ENCODE measurements at places on chromosomes 7 and 10. TPM values are rescaled to one million over a fixed set of nuclear protein-coding genes. Genes with fewer than 3 reads are reported as not detected.

DNA sequence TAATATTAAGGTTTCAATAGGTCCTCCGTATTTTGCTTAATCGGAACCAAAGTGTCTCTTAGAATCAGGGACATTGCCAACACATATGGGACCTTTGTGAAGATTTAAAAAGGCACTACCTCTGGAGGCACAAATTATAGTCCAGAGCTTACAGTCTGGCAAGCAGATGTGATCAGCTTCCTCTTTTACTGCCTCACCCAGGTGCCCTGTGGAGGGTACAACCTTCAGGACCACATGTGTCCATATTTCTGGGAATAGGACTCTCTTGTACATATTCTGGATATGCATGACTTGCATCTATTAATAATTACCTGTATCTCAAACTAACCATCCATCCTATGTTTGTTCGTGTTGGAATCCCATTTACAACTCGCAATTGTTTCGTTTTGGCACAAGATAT is 60.0 kb downstream of the HGF start:
- no peak for DNase-seq

DNA sequence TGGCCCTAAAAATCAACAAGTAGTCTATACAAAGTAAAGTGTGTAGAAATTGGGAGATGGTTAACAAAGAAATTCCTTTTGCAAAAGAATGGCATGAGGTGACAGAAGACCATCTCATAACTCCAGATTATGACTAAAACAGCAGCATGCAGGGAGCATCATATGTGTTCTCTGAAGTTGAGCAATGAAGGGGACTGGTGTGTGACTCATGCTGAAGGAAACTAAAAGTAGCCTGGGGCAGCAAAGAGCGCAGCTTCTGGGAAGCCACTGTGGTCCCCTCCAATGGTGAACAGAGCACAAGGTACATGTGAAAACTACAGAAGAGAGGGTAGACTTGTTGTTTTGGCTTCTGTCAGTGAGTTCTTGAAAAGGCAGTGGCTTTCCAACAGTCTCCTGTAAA is 133.4 kb downstream of the MACC1 start:
- DNase-seq, result no peak

DNA sequence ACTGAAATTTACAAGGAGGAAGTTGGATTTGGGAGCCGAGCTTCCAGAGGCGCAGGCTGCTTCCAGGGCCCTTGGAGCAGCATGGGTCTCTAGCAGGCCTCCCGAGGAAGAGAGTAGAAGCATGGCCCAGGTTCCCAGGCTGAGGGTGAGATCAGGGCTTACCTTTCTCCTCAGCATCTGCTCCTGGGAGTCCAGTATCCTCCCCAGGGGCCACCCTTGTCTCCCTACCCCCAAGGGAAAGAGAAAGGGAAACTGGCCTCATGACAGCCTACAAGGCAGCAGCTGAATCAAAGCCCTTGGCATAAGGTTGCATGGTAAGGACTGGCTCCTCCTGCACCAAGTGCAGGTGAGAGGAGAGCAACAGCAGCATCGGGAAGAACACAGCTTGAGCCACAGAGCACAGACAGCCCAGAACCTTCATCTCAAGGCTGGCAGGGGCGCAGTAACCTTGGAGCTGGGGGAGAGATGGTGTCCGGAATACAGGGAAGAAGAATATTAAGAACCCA is 114.5 kb downstream of the MARCHF5 start:
- no peak for DNase-seq

- DNase-seq, result no peak
Measured at GRCh38 chr7:8480527-8480926, 47.1 kb downstream of the NXPH1 start.

DNA sequence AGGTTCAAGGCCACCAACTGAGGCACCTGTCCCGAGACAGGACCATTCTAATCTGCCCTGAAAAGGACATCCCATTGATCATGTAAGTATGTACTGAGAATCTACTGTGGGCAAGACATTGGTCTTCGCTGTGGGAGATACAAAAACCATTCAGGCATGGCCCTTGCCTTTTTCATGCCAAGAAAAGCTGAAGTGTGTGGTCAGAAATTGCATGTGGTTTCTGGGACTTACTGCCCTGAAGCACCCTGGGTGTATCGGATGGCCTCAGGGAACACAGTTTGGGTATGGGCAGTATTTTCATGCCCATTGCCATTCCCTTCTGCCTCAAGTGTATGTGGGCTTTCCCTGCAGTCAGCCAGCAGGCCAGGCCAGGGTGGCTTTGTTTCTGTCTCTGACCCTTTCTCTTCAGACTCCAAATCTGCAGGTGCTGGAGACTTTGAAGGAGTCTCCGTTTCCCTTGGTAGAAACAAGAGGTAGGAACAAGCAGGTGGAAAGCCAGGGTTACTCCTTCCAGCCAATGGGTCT is 285.7 kb downstream of the ZEB1 start:
- no peak for DNase-seq

DNA sequence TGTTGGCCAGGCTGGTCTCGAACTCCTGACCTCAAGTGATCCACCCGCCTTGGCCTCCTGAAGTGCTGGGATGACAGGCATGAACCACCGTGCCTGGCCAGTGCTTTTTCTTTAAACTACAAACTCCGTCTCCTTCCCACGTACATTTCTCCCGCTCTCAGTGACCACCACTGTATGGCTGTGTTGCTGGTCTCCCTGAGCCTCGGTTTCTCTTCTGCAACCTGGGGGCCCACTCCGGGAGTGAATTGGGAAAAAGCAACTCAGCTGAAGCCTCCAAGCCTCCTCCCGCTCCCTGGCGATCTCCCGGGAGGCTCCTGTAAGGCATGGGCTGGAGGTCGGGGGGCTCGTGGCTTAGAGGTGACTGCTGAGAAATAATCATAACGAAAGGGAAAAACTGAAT is 136.3 kb downstream of the ELFN1 start:
- DNase-seq, result no peak

DNA sequence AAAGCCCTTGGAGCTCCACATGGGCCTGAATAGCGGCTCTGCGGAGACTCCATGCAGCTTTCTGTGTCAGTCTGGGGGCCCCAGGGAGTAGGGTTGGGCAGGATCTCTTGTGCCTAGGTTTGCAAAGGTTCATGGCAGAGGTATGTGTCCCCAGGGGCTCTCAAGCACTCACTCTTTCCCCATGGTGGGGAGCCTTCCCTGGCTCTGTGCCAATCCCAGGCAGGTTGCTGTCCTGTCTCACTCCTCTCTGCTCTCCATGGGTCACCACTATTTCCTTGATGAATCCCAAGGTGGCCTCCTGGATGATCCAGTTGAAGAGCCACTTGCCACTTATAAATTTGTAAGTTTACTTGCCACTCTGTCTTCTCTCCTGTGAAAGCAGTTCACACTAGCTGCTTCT is 238.4 kb downstream of the CCDC7 start:
- no peak for DNase-seq

- DNase-seq, result no peak
Measured at GRCh38 chr7:25148772-25149575, 23.9 kb upstream of the CYCS start.

DNA sequence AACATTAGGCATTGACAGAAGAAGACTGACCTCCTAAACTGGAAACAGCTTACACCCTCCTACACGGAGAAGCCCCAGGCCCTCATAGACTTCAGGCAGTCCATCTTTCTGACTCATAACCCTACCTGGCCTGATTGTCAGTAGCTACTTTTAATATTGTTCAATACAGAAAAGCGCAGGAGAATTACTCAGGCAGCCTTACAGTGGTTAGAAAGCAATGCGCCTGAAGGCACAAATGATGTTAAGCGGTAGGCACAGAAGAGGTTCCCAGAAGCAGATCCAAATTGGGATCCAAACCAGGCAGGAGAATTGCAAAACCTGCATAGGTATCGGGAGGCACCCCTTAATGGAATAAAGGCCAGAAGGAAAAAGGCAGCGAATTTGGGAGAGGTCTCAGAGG is 5.4 kb upstream of the CYREN start:
- no peak for DNase-seq

DNA sequence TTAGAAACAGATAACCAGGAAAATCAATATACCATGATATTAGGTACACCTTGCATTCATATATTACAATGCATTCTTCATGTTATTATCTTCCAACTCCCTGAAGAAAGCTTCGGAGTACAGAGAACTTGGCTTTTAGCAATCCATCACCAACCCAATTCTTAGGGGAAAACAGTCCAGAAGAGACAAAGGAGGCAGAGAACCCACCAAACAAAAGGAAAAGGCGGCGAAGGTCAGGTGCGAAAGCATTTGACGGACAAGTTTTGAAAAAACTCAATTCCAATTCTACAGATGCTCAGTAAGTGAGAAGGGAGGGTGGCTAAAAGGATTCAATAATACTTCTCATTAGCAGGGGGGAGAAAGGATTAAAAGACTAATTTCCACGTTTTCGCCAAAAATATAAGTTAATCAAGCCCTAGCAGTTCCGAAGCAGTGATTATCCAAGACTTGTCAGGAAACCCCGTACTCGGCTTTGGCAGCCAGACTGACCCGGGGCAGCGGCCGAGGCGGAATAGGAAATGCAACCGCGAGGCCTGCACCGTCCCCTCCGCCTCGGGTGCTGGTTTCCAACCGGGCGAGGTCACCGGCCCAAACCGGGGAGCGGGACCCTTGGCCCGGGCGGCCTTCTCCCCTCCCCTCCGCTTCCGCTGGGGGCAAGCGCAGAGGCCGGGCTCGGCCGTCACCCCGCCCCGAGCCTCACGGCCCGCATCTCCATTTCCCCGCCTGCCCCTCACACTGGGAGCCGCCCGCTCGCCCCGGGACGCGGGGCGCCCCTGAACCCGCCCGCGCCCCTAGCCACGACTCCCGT is 747 bp downstream of the GDI2 start:
- DNase-seq, result peak; percentile 65

DNA sequence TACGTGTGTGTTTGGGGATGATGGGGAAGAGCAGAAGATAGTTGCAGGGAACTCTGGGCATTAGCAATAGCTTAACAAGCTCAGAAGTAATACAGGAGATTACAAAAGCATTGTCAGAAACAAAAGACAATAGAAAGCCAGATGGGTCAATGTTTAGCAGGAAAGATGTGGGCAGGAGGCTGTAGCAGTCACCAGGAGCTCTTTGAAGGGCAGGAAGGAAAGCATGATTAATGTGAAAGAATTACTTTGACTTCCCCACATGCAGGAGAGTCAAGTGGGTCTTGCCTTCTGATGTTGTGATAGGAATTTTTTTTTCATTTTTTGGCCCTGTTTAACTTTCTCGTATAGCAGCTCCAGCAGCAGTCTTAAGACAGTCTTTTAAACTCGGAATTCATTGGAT is 6.0 kb upstream of the SMNDC1 start:
- DNase-seq, result no peak

DNA sequence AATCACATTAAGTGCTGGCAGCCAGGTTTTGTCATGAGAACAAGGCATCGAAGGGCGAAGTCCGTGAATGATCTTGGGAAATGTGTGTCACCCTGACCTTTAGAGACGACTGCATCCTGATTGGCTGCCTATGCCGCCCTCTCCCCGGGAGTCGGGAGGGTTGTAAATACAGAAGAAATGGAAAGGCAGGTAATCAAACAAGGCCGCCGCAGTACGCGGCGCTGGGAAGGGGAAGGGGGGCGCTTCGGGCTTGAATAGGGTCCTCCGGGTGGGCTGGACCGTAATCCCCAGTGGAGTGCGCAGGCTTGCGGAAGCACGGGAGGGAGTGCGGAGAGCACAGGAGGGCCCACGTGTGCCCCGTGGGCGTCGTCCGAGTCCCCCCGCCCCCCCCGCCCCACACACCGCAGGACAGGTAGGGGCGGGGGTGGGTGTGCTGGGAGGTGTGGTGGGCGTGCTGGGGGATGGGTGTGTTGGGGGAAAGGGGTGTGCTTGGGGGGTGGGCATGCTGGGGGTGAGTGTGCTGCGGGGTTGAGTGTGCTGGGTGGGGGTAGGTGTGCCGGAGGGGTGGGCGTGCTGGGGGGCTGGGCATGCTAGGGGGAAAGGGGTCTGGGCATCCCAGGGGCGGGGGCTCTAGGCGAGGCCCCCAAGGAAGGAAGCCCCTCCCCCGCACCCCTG is 169.4 kb downstream of the ARHGAP12 start:
- peak; percentile 50 for DNase-seq

DNA sequence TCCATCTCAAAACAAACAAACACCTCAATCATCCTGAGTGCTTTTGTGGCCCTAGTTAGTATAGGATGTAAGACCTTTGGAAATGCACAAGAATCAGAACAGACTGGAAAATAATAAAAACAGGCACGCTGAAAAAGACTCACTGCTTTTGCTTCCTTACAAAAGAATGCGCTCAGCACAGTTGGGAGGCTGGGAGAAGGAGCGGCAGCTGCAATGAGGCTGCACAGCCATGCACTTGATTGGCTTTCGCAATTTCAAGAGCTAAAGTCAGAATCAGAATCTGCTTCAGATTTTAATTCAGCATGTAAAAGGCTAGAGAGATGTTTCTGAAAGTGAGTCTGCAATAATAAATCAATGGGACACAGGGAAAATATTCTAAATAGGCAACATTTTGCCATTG is 97.2 kb downstream of the FRMD4A start:
- no peak for DNase-seq

- DNase-seq, result no peak
Measured at GRCh38 chr7:114212721-114213429, 201.7 kb upstream of the FOXP2 start.

DNA sequence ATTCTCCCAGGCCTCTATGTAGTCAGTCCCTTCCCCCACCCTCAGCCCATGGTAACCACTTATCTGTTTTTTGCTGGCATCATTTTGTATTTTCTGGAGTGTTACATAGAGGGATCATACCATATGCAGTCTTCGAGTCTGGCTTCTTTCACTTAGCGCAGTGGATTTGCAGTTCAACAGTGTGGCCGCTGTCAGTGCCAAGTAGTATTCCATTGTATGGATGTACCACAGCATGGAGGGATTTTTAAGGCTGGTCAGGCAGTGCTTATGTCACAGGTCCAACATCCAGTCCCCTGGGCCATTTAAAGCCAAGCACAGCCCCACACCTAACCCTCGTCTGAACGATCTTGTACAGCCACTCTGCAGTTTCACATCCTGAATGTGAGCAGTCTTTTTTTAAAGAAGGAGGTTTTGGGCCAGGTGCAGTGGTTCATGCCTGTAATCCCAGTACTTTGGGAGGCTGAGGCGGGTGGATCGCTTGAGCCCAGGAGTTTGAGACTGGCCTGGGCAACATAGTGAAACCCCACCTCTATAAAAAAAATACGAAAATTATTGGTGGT is 121.8 kb downstream of the CUX1 start:
- DNase-seq, result no peak

DNA sequence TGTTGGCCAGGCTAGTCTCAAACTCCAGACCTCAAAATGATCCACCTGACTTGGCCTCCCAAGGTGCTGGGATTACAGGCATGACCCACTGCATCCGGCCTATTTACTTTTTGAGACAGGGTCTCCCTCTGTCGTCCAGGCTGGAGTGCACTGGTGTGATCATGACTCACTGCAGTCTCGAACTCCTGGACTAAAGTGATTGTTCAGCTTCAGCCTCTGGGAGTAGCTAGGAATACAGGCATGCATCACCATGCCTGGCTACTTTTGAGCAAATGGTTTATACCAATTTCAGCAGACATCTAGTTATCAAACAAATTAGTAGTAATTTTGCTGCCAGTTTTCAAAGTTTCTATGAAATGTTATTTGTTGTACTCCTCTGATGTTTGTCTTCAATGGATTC is 2.2 kb upstream of the WAC start:
- no peak for DNase-seq

Gene GRID2IP
- total RNA-seq, result 0.21 TPM

Gene PRTFDC1
- total RNA-seq, result 0.70 TPM

Gene MBL2
- total RNA-seq, result not detected

Gene FAM25G
- total RNA-seq, result not detected

Gene ZNF398
- total RNA-seq, result 6.6 TPM

Gene KCND2
- not detected for total RNA-seq

Gene BAG3
- total RNA-seq, result 25.5 TPM
